ENCODE measurements at places on chromosomes 5 and 9. TPM values are rescaled to one million over a fixed set of nuclear protein-coding genes. Genes with fewer than 3 reads are reported as not detected.
A peak's percentile ranks its signal among the peaks of the same experiment; 100 is the strongest.

- no peaks in the 10 kb centered on the region for H3K36me3 ChIP-seq
- H3K27ac ChIP-seq: no peak overlapping the region
- H3K4me1 ChIP-seq: peaks cover 81% of the 10 kb centered on the region
- no peak overlapping the region for H3K4me3 ChIP-seq
- H3K27me3 ChIP-seq: peaks cover 93% of the 10 kb centered on the region
These were observed 607 bp downstream of the BARX1 start for GRCh38 chr9:93954434-93955061.

Gene CTNNAL1
- total RNA-seq: 1.5 TPM

Gene SLC27A4
- 12.9 TPM for total RNA-seq

Gene AGXT2
- not detected for total RNA-seq

DNA sequence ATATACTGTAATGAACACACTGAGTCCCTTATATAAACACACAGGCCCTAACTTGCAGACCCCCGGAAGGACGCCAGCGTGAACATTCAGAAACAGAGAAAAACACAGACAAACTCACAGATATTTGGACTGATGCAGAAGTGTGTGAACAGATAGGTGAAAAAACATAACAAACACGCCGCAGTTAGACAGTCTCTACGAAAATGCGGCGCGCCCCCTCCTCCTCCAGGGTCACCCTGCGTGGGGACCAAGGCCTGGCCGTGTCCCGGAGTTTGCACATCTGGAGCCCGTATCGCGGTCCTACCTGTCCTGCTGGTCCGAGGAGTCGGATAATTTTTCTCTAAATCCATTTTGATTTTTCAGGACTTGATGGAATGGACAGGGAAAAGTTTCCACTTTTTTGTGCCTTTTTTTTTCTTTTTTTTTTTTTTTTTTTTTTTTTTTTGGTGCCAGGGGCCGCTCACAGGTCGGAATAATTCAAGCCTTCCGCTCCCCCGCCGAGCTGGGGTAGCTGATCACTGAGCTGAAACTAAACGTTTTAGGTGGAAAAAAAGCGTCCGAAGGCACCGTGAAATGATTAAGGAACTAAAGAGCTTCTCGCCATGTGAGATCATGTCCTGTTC, at the start of gene PAX5:
TSS of gene PAX5 (minus strand) at position 587 of the 623 bp plus-strand sequence. CDS start at position 350, 237 bp downstream.
- H3K27me3 ChIP-seq: no peaks in the 10 kb centered on the region
- DNase-seq: peak; percentile 65
- peak within 1 kb of the TSS; percentile 100 for H3K27ac ChIP-seq
- peaks cover 77% of the 10 kb centered on the region for H3K4me1 ChIP-seq
- H3K4me3 ChIP-seq: peak within 1 kb of the TSS; percentile 93

Measured in B cell (primary cell).